ENCODE measurements at places on chromosomes 11 and 22.

DNA sequence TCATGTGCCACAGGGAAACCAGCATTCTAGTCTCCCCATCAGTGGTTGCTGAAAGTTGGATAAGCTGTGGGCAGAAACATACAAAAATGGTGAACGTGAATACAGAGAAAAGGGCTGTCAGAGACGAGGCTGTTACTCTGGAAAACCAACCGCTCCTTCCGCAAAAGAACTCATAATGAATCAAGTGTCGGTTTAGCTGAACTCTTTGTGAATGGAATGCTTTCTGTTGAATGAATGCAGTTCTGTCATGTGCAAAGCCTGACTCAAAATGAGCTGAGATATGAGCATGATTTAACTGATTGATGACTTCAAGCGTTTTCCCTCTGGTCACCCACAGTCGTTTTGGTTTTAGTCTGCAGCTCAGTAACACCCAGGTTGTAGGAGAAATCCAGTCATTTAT is 298.3 kb downstream of the ETS1 start:
- DNase-seq: no peak

- DNase-seq: no peak
Observed at GRCh38 chr22:31933816-31934482, 10.4 kb upstream of the YWHAH start.

- no peak for DNase-seq
Observed at GRCh38 chr22:49734390-49734789, 93.3 kb downstream of the BRD1 start.

GRCh38 chr11:118434123-118434552 is 2.2 kb upstream of the KMT2A start:
- DNase-seq: peak; percentile 39

DNA sequence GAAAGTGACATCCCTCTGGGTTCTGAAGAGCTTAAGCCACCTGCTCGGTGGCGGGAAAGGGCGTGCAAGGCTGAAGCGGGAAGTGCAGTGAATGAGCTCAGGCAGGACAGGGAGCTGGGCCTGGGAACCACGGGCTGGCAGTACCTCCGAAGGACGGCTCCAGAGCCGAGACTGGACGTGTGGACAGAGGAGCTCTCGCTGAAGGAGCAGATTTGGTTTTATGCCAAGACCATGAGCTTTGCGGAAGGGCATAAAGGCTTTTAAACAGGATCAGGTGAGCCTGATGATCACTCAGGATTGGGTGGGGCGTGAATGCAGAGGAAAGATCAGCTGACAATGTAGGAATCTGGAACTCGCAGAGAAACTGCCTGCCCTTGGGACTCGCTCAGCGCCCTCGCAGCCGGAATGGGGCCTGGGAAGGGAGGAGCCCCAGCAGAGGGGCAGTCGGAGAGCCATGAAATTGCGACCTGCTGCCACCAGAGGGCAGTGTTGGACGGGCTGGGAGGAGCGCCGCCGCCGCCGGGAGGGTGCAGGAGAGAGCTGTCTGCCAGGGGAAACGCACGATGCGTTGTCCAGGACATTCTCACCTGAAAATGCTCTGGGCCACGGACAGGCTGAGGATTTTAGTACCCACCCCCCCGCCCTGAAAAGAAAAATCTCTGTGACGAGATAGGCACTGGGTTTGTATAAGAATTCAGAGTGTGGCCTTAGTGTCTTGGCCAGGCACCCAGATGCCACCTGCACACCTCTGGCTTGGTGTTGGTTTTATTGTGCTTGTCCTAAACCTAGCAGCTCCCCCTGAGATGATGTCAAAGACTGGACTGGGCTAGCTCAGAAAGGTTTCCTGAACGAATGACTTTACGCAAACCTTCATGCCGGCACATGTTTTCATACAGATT is 324.4 kb downstream of the NTM start:
- DNase-seq: peak; percentile 75

DNA sequence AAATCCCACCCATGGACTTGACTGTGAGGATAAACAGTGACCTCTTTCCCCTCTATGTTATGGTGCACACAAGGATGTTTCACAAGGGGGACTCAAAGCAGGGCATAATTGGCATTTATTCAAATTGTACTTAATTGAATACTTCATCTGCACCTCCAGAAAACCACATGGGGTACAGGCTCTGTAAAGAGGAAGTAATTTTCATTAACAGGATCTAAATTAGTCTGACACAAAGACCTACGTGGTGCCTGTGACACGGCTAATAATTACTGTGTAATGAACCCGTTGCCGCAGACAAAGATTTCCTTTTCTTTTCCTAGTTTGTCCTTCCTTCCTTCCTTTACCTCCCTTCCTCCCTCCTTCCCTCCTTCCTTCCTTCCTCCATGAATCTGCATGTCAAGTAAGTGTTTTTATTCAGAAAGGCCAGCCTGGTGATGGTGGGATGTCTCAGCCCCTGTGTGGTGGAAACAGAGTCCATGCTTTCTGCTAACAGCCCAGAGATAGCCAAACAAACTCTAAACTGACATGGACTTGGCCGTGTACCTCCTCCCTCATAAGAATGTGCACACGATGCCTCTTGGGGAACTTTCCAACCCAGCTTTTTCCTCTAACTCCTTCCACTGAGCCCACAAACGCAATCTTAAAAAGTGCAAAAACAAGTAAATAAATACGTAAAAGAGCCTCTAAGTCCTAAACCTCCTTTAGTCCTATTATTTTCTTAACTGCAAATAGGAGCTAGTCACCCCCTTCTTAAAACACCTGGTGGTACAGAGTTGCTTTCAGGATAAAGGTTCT is 118.8 kb downstream of the INSC start:
- no peak for DNase-seq

DNA sequence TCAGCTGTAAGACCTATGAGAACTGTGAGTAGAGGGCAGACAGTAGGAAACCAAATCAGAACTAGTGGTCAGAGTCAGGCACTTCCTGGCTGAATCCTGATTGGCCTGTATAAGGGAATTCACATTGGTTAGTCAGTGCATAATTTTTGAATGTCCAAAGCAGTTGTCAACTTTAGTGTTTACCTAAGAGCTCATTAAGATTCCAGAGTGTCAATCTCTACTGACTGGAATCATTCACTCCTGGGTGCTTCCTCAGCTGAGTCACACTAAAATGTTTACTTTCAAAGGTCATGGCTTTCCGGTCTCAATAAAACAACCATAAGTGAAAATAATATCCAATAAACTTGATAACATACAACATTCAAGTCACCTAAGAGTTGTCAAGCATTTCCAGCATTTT is 306.1 kb downstream of the C11orf87 start:
- DNase-seq: no peak

- DNase-seq: peak; percentile 98
Observed at GRCh38 chr11:12224537-12224893, 114.1 kb downstream of the MICAL2 start.

- DNase-seq: no peak
Observed at GRCh38 chr11:30159546-30159945, 71.3 kb upstream of the FSHB start.

DNA sequence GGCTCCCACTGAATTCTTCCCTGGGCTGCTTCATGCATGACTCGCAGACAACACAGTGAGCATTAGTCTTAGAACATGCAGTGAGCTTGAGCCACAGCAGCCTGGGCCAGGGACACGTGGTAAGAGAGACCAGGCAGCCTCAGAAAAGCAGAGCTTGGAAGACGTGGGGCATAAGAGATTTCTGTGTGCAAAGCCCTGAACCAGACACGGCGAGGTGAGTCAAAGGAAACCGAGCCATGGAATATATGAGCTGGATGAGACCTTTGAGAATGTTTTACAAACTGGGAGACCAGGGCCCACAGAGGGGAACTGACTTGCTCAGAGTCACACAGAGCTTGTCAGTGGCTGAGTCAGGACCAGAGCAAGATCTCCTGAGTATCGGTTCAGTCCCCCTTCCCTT is 8.5 kb upstream of the FXYD6 start:
- DNase-seq: peak; percentile 24

DNA sequence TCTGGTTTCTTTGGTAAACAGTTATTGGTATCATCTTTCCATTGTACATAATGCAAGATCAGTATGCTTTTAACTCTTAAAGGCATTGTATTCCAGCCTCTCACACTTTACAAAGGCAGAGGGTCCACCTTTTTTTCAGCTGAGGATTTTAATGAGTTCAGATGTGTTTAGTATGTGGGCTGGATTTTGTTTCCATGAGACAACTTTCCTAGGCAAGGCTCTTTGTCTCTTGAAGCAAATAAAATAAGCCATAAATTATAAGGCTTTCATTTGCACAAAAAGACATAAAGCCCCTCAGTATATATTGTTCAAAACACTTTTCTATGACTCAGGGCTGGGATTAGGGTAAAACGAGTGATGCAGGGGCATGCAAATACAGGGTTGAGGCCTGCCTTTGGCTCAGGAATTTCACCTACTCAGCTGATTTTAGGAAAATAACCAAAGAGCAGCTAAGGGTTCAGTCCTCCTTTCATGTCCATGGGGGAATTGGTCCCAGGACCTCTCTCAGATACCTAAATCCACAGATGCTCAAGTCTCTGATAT is 7.6 kb downstream of the MMP20 start:
- no peak for DNase-seq

- DNase-seq: no peak
Observed at GRCh38 chr11:45216901-45217300, 69.2 kb downstream of the SYT13 start.

GRCh38 chr11:74321487-74322188 is 10.2 kb upstream of the P4HA3 start:
- peak; percentile 70 for DNase-seq

DNA sequence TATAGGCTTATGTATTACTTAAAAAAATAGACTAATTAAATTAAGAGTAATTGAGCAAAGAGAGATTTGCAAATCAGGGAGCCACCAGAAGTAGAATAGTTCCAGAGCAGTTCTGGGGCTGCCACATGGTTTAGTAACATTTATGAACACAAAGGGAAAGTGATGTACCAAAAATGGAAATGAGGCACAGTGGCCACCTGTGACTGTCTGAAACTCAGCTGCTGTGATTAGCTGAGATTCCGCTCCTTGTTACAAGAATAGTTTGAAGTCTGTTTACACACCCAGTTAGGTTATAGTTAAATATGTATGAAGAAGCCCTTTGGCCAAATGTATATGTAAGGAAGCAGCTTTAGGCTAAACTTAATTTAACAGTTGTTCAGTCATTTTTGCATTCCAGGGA is 901.5 kb upstream of the CHORDC1 start:
- DNase-seq: no peak

- DNase-seq: peak; percentile 69
Observed at GRCh38 chr11:20158597-20159257, 1.5 kb downstream of the DBX1 start.

DNA sequence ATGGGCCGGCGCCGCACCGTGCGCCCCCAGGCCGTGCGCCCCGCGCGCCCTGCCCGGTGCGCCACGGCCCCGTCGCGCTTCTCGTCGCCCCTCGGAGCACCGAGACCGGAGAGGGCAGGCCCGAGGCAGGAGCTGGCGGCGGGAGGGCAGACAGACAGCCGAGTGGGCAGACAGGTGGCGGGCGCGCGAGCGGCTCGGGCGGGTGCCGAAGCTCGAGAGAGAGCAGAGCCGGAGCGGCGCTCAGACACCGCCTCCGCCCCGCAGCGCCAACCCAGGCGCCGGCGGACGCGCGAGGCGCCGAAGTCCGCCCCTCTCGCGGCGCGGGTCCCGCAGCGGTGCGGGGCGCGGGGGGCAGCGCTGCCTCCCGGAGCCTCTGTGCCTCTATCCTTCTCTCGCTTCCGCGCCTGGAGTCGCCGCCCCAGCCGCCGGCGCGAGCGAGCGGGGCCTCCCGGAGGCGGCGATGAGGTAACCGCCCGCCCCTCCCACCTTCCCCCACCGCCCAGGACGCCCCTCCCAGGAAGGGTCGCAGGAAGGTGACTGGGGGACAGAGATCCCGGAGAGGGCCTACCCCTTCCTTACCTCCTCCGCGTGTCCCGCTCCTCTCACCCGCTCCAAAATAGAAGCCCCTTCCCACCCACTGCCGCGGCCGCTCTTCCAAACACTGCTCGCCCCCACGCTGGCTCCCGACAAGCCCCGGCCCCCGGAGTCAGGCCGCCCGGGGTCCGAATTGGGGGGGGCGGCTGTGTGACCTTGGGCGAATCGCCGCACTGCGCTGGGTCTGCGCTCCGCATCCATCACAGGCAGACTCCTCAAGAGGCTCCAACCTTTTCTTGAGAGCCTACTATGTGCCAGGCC is at the start of gene RASL10A:
TSS of gene RASL10A (minus strand) at position 412 of the 855 bp plus-strand sequence. CDS start 451 bp downstream, outside the sequence.
- DNase-seq: no peak

- no peak for DNase-seq
Observed at GRCh38 chr11:23653071-23653675, 792.9 kb upstream of the CCDC179 start.

GRCh38 chr11:69537855-69538640 is 56.6 kb downstream of the LINC01488 start:
- DNase-seq: no peak

GRCh38 chr11:57490456-57491248 is 24.9 kb downstream of the SLC43A1 start:
- no peak for DNase-seq

GRCh38 chr11:118202599-118203422 is 22.0 kb downstream of the JAML start:
- DNase-seq: no peak

DNA sequence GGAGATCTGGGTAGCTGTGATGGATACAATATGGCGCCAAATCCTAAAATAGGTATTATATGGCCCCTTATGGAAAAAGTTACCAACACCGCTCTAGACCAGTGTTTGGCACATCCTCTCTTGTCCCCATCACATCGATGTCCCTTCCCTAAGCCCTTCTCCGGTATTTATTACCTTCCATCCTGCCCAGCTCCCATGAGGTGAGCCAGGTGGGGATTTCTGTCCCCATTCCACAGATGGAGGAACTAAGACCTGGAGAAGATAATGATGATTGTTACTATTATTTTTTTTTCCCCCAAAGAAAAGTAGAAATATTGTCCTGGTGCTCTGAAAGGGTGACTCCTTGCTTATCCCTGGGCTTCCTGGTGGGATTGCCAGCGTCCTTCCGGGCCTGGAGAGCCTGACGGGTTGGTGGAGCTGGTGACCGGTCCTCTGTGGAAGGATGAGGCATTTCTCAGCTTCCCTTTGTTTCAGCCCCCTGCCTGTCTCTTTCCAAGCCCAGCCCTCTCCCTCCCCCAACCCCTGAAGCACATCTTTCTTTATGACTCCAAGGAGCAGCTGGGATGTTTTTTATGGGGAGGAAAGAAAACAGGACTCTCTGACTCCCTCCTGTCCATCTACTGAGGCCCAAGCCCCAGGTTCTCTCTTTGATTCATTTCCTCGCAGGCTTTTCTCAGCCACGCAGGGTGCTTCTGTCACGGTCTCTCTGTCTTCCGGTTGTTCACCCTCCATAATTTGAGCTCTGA is 65.4 kb downstream of the TP53I11 start:
- no peak for DNase-seq

DNA sequence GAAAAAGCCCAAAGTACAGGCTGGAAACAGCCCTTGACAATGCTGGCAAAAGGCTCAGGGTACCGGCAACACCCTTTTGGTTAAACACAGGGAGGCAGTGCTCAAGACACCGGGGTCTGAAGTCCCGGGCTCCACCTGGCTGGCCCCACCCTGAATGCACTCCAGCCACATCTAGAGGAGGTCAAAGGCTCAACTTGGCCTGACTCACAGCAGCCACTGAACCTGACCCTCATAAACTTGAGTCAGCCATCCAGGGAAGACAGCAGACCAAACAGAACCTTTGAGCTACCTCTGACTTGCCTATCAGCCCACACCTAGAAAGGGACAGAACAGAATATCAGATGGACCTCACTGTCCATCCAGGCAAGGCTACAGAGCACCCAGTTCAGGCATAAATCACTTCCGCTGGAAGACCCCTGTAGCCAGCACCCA is 3.8 kb downstream of the CFL1 start:
- no peak for DNase-seq

All from astrocyte of the spinal cord (primary cell).